ENCODE measurements at places on chromosomes 2 and 18.

DNA sequence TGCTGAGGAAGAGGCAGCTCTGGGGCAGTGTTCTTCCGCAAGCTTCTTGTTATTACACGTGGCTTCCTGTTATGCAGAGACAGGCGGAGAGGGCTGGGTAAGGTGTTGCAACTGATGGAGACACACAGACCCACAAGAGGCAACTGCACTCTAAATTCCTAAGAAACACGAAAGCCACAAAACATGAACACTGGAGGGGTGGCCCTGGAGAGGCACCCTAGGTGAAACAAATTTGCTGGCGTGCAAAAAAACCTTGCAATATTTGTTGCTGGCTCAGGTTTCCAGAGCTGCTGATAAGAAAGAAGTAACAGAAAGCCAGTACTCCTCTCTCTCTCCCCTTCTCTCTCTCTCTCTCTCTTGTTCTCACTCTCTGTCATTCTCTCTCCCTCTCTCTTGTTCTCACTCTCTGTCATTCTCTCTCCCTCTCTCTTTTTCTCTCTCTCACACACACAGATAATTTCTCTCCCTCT is 31.8 kb downstream of the ARHGAP25 start:
- no peak for DNase-seq

DNA sequence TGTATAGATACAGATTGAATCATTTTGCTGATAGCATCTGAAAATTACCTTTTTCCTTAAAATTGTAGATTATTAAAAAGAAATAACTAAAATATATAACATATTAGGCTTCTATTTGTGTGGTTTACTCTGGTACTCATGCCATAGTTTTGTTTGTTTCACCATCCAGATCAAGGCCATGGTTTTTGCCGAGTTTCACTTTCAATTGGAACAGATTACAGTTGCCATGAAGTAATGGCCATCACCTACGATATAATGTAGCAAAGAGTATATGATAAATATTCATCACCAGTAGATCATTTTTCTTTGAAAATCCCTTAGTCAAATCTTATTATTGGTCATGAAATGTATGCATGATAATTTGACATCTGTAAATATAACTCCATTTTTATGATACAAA is 11.9 kb upstream of the DNAH7 start:
- no peak for DNase-seq

- DNase-seq: no peak
Observed at GRCh38 chr2:100998235-100998573, 3.9 kb upstream of the RPL31 start.

- peak; percentile 96 for DNase-seq
Observed at GRCh38 chr2:50754514-50754913, 277.4 kb downstream of the NRXN1 start.

DNA sequence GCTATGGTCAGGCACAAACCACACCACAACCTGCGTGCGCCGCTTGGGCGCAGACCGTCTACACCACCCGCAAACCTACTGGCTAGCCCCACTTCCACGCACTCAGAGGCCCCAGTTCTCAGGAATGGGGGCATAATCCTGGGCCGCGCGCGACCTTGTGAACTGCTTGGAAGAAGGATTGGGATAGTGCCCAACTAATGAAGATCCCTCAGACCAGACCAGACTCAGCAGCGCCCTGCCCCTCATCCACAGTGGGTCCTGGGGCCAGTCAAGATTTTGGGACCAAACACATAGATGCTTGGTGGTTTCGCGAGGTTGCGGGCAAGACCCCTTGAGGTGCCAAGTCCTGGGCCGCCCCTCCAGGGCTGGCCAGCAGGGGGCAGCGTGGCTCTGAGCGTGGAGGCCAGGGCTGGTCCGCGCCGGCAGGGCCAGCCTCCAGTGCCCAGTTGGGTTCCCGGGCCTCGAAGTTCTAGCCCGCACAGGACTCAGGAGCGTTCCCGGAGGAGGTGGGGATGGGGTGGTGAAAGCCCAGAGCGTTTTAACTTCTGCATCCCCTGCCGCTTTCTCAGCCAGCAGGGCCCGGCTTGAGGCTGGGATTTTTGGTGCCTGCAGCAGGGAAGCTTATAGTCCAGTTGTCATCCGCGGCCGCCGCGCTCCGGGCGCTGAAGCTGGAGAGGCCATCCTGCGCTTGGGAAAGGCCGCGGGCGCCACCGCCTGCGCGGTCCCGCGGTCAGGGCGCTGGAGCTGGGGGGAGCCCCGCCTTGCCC is 8.3 kb downstream of the OSR1 start:
- DNase-seq: no peak

GRCh38 chr18:13416208-13416607 is 197.6 kb downstream of the LDLRAD4 start:
- peak; percentile 43 for DNase-seq

- DNase-seq: no peak
Observed at GRCh38 chr2:18445433-18446320, 114.8 kb downstream of the RDH14 start.

GRCh38 chr2:43005975-43006833 is 213.8 kb upstream of the HAAO start:
- DNase-seq: no peak

DNA sequence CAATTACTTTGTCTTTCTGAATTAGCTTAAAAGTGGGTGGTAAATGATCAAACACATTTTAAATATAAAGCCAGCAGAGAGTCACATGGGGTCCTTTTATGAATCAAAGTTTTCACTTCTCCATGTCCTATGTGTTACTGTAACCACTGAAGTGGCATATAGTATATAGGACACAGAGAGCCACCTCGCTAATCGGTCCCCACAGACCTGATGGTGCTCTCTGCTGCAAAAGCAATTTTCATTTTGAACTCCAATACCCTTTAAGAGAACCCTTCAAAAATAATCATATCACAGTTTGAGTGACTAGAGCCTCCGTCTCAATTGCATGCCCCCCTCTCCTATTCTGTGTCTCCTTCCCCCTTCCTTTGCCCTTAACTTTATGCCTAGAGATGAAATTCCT is 272.8 kb downstream of the ERBB4 start:
- no peak for DNase-seq

- no peak for DNase-seq
Observed at GRCh38 chr2:218402911-218403411, 3.3 kb downstream of the CTDSP1 start.

- no peak for DNase-seq
Observed at GRCh38 chr2:174600349-174600748, 2.7 kb upstream of the WIPF1 start.

DNA sequence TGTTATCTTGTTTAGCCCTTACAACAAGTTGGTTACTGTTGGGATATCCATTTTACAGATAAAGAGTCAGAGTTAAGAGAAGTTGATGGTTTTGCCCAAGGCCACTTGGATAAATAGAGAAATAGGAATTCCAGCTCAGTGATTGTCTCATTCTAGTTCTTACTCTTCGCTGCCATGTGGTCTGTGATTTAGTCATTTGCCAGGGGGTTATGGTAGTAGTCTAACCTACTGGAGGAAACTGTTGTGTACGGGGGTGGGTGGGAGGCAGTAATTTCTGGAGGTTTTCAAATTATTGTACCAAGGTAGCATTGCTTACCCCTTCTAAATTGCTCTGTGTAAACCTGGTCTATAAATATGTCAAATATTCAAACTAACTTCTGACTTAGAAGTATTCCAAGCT is 110.4 kb downstream of the MAP2 start:
- no peak for DNase-seq

- no peak for DNase-seq
Observed at GRCh38 chr18:74251297-74252038, 40.3 kb downstream of the CYB5A start.

GRCh38 chr2:75079575-75079974 is 119.7 kb downstream of the TACR1 start:
- no peak for DNase-seq

GRCh38 chr2:79887747-79888374 is 375.0 kb downstream of the CTNNA2 start:
- peak; percentile 76 for DNase-seq

Data from cerebellar cortex (tissue), 1 donor.